Cardiac septum (tissue), 1 donor: ENCODE measurements at places on chromosomes 4 and X.

DNA sequence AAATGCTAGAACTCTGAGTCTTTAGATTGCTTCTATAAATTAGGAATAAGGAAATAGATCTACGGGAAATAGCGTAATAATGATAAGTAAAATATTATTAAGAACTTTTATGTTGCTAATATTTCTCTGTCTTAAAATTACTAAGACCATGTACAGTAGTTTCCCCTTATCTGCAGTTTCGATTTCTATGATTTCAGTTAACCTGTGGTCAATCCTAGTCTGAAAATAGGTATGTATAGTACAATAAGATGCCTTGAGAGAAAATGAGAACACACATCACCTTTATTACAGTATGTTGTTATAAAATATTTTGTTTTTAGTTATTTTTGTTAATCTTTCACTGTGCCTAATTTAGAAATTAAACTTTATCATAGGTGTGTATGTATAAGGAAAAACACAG lies 92.6 kb downstream of the CCSER1 start:
- no peak for DNase-seq

DNA sequence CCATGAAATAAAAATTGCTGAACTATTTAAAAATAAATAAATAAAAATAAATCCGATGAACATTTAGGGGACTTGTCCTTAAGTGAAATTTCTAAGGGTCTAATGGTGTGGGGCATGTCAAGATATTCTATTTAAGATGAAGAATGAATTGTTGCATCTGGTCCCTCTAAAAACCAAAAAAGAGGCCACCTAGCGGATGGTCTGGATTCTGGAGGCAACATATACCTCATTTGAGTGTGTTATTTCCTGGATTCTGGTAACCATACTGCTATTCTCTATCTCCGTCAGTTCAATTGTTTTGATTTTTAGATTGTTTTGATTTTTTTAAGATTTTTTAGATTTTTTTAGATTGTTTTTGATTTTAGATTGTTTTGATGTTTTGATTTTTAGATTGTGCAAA lies 28.3 kb downstream of the AGTR2 start:
- DNase-seq: no peak

DNA sequence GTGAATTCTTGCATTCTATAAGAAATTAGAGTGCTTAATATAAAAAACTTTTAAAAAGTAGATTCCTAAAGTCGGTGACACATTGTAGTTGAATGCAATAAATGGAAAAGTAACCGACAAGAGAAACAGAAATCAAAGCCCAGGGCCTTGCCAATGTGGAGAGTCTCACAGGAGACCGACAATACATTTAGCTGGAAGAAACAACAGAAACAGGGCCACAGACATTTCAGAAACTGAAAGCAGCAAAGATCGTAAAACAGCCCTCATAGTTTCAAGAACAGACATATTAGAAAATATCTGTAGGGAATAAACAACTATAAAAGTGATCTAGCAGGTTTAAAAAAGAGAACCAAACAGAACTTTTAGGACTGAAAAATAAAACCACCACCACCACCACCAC lies 49.5 kb downstream of the STAP1 start:
- DNase-seq: no peak

DNA sequence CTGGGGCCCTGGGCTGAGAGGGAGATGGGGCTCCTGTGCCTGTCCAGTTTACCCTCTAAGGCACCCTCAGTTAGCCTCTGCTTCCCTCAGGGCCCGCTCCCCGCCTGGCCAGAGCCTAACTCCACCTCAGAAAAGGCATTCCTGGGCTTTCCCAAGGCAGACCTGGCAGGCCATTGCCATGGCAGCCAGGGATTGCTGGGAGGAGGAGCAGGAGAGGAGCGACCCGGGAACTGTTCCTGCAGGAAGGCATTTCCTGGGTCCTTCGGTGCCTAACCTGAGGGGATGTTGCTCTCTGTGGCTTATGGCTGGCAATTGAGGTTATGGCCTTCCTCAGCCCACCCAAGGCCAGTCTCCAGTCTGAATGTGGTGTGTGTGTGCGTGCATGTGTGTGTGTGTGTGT lies 131.3 kb downstream of the PJA1 start:
- DNase-seq: no peak
